Osteoblast (primary cell): ENCODE measurements at places on chromosomes 12 and 14. TPM values are rescaled to one million over a fixed set of nuclear protein-coding genes. Genes with fewer than 3 reads are reported as not detected.

- no peak for DNase-seq
These were observed 6.6 kb downstream of the IL31 start for GRCh38 chr12:122167356-122167925.

Gene NANOG
- total RNA-seq: under 0.01 TPM in 1 of 2 replicates, not detected in the other

Gene IFNG-AS1
- under 0.01 and 0.29 TPM in 2 replicates for total RNA-seq

DNA sequence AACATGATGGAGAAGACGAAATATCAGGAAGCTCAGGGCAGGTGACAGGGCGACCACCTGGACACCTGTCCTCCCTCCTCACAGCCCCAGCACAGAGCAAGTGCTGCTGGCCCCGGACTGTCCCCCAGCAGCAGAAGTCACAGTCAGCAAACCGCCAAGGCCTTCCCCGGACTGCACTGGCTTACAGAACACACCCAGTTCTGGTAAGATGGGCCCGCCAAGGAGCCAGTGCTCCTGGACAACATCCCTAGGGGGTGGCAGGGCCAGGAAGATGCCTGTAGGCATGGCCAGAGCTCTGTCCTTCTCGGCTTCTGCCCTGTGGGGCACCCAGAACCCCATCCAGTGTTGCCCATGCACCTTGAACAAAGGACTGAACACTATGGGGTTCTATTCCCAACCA, 77.9 kb downstream of the BCL11B start:
- no peak for DNase-seq

Gene NEUROD4
- not detected in 2 replicates for total RNA-seq

GRCh38 chr12:15669256-15669948, 119.8 kb downstream of the EPS8 start:
- no peak for DNase-seq

Gene RNASE1
- total RNA-seq: 1.1 TPM in 1 of 2 replicates, not detected in the other

DNA sequence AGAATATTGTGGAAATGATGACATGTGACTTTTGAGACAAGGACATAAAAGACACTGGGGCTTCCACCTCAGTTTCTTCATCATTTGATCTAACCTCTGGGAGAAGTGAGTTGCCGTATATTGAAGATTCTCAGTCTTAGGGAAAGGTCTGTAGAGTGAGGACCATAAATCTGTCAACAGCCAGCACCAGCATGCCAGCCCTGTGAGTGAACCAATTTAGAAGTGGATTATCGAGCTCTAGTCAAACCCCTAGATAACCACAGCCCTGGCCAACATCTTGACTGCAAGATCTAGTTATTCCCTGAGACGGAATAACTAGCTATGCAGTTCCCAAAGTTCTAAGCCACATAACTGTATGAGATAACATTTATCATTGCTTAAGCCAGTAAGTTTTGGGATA, 108.8 kb upstream of the PTPRR start:
- DNase-seq: no peak

Gene SMIM41
- total RNA-seq: under 0.01 TPM in 1 of 2 replicates, not detected in the other
